PC-3 (cell line): ENCODE measurements at places on chromosomes 11 and 22.
A peak's percentile ranks its signal among the peaks of the same experiment; 100 is the strongest.

GRCh38 chr22:49271831-49272230 is 555.8 kb downstream of the BRD1 start:
- no peak for DNase-seq

DNA sequence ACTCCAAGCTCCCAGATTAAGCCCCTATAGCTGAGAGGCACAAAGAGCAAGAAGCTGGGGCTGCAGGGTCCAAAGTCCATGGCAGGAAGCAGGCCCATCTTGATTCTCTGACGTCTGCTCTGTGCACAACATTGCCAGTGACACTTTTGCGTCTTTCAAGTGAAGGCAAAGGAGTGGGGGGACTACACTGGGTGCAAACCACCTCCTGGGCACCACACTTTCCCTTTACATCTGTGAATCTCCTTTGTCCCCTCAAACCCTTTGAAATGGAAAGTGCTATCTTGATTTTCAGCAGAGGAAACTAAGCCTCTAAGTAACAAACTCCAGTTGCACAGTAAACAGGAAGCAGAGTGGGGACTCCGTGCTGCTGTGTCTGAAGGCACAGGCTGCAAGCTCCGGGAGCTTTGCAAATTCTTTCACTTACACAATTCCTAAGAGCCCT is 428.0 kb downstream of the LARGE1 start:
- no peak for DNase-seq

DNA sequence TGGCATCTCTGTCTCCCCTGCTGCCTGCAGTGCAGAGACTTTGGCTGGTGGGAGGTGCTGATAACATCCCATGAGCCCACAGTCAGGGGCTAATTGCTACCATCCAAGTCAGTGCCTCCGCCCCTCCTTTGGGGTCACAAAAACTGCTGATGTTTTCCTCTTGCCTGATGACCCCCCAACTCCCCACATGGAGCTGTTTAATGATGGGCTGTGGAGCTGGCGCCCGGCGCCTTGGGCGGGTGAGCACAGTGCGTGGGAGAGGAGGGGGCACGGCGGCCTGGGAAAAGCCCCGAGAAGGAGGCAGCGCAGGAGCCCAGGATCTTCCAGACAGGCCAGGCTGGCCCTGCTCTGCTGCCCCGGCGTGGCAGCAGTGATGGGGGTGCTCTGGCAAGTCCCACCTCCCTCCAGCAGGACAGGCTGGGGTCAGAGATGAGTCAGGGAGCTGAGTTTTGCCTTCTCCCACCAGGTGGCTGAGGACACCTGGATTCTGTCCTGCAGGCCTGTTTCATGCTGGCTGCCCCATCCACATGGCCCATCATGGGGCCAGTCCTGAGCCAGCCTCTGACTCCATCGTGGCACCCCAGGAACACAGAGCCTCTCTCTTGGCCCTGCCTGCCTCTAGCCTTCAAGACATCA is 43.8 kb downstream of the NECTIN1 start:
- peak; percentile 26 for DNase-seq

GRCh38 chr11:105774899-105775298 is 165.0 kb downstream of the GRIA4 start:
- DNase-seq = no peak

GRCh38 chr22:50260434-50260800 is 1.1 kb downstream of the MAPK12 start:
- DNase-seq = no peak

DNA sequence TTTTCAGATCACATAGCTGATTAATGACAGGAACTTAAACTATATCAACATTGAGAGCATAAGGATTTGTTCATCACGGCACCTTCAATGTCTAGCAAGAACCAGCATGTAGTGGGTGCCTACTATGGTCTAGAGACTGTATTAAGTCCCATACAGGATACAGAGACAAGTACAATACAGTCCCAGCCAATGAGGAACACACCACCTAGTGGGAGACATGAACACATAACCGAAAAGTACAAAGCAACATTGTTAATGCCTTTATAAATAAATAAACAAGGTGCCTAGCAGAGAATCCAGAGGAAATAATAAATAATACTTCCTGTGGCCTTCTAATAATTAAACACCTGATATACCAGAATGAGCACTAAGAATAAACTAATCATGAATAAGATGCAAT is 87.7 kb upstream of the OPCML start:
- DNase-seq = no peak

DNA sequence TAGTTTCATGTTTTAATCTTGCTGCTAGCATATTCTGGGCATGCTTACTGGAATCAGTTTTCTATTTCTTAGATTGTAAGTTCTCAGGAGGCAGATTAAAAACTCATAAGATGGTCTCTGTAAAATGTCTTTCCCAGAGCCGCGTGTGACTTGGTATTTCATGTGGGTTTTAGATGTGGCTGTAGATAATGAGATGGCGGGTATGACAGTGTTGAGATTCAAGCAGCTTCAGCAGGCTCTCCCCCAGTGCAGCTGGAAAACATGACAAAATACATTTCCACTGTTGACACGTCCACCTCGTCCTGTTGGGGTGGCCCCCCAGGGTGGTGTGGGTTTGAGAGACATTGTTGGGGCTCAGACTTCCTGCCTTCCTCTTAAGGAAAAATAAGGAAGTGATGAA is 106.8 kb downstream of the KIRREL3 start:
- no peak for DNase-seq
